NCI-H2081 treated with DMSO at 0.1 percent for 48 hours (cell line): ENCODE measurements at places on chromosomes 2 and 18.

GRCh38 chr18:67973916-67974315 lies 457.4 kb upstream of the DSEL start:
- no peak for DNase-seq

- DNase-seq, result no peak
These were observed 39.2 kb upstream of the RASGRP3 start for GRCh38 chr2:33437297-33437696.

GRCh38 chr2:234670052-234670451 lies 173.2 kb upstream of the ARL4C start:
- DNase-seq, result no peak

- no peak for DNase-seq
These were observed 494.7 kb downstream of the ARHGAP15 start for GRCh38 chr2:143623909-143624260.

GRCh38 chr18:10838553-10838952 lies 310.8 kb downstream of the PIEZO2 start:
- no peak for DNase-seq

DNA sequence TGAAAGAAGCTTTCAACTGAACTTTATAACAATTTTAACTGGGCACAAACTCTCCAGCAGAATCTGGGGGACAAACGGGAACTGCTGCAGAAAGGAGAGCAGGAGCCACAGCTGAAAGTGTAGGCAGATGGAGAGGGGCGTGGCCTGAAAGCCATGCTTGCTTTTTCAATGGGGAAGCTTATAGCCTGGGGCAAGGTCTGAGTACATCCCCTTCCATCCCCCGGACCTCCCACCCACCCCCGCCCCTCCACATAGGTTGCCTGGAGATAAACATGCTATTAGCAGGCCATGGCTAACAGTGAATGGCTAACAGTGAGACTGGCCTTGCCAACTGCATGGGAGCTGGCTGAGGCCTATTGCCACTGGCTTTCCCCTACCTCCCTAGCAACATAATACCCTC lies 317.9 kb upstream of the TANK start:
- DNase-seq, result no peak

- no peak for DNase-seq
These were observed 1.0 kb upstream of the PPP4R3B start for GRCh38 chr2:55618275-55619055.

DNA sequence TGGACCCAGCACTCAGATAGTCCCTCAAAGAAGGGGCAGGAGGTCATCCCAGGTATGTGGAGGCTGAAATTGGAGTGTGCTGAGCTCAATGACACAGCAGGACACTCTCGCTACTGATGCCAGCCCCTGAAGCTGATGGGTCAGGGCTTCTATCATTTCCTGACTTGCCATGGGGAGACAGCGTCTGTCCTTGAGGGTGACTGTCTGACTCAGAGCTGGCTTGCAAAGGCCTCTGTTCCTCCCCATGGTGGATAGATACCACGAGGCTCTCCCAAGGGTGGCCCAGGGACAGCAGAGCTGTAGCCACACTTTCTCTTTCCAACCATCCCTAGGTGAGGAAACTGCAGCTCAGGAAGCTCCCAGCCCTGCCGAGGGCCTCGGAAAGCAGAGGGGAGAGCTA lies 10.8 kb downstream of the ALPG start:
- DNase-seq, result no peak

GRCh38 chr2:178592655-178593054 lies 112.4 kb downstream of the PLEKHA3 start:
- DNase-seq, result no peak

DNA sequence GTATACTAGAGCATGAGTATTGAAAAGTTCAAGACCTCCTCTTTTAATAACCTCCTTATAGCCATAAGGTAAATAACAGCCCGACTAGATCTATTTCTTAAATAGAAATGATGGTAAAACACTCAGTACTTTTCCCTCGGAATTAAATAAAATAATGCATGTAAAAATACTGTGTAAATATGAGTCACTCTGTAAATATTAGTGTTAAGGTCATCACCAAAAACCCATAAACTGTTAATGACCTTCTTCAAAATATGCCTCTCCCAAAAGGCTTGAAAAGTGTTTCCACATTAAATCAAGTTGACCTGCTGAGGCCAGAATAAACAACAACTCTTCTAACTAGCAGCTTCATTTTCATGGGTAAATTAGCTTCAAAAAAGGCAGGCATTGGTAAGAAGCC lies 25.3 kb upstream of the BZW1 start:
- DNase-seq, result no peak
